ENCODE measurements at places on chromosomes 4 and X.

- DNase-seq, result no peak
These were observed 1155.5 kb upstream of the PABPC4L start for GRCh38 chr4:135357091-135357490.

GRCh38 chr4:188423039-188423438 lies 283.8 kb downstream of the TRIML1 start:
- DNase-seq, result no peak

- DNase-seq, result no peak
These were observed 54.6 kb upstream of the PARM1 start for GRCh38 chr4:74878323-74878722.

DNA sequence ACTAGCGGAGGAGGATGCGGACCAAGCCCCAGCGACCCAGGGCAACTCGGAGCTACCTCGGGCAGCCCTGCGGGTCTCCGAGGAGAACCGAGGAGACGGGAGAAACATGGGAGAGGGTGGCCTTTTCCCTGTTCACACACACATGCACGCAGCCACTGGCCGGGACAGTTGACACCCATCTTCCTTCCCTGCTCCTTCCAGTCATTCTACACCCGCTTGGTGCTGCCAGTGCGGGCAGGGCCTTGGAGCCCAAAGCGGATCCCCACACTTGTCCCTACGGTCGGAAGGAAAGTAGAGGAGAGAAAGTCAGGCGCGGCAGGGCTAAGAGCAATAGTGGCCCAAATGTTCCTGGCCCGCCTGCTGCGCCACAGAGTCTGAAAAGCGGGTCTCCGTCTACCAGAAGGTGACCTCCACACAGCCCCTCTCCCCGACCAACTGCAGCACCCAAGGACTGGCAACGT lies 1.1 kb upstream of the PPP3CA start:
- DNase-seq, result no peak

- DNase-seq, result no peak
These were observed 106.0 kb downstream of the IQCM start for GRCh38 chr4:149709640-149710039.

GRCh38 chr4:3514221-3514780 lies 17.9 kb downstream of the LRPAP1 start:
- no peak for DNase-seq

DNA sequence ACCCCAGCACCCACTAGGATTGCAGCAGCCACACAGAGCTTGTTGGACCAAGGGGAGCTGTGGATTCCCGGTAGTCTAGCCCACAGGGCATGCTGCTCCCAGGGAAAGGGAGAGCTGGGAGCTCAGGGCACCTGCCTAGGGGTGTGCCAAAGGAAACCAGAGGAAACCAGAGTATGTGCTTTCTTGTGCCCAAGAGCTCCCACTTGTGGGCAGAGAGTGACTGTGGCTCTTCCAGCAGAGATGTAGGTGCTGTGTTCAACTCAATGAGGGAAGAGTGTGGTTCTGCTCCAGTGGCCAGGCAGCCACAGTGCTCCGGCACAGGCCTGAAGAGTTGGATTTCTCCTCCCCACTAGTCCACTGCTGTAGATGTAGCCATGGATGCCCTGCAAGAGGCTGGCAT lies 1050.0 kb upstream of the INTU start:
- DNase-seq, result no peak

DNA sequence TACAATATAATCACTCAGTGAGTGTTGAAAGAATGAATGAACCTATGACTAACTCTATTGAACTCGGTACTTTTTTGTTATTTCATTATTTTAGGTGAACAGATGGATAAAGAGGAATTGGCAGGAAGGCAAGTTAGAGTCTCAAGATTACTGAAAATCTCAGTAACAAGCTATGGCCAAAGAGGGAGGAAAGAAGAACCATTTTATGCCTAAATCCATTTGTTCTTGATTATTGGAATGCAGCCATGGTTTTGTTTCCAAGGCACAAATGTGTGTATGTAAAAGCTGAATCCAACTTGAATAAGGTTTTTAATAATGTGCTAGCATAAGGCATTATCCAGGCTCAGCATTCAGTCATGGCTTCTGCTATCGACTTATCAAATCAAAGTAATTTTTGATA lies 196.4 kb downstream of the DTHD1 start:
- no peak for DNase-seq

DNA sequence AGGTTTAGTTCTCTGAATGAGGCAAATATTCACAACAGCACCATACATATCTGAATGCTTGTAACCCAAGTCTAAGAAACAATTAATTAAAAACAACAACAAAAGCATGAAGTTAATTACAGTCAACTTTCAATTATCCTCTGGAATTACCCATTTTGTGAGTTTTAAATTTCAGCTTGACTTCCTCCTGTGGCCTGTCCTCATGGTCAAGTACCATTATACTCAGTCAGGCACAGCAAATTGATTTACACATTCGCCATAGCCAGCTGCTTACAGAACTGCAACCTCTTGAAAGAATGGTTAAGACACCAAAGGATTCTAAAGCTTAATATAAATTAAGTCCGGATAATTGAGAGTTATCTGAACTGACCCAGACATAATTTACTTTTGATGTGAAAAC lies 306.5 kb downstream of the CAMK2D start:
- DNase-seq, result no peak

DNA sequence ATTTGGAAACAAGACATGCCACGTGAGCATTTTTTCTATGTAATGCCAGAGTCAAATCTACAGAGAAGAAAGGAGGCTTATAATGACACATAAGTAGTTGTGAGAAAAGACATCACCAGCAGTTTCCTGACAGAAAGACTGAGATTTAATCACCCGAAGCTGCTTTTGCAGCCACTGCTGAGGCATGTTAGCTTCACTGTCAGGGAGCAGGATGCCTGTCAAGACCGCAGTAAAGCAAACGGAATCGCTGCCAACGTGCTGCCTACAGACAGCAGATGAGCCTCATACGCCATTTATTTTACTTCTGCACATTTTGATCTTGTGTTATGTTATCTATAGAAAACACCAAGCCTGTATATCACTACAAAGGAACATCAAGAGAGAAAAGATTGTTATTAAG lies 68.7 kb upstream of the NDST3 start:
- no peak for DNase-seq

GRCh38 chr4:125529071-125529470 lies 214.3 kb downstream of the FAT4 start:
- DNase-seq, result no peak

DNA sequence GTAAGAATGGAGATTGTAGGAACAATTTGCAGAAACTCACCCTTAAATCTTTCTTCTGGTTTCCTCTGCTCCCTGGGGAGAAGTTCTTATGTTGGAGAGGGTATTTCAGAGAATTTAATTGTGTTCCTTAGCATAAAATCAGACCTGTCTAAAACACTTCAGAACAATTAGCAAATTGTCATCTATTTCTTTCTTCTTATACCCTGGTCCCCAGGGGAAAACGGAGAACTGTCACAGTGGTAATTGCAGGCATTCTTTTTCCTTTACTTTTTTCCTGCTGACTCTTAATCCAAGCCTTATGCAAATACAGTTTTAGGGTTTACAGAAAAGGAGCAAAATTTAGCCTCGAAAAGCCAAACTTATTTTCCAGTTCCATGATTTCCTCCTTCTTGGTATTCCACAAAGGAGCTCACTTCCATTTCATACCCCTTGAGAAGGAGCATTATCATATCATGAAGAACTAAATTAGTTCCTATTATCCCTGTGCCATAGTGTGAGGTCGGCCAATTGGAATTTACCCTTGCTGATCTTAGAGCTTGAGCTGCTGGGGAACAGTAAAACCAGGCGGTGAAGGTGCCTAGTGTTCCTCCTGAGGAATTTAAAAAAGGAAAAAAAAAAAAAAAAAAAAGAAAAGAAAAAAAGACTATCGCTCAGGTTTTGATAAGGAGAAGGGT lies 173.8 kb downstream of the IL15 start:
- DNase-seq, result no peak

GRCh38 chrX:1598876-1599790 lies 7.7 kb downstream of the AKAP17A start:
- DNase-seq, result no peak

- DNase-seq, result no peak
These were observed 43.4 kb downstream of the OSTC start for GRCh38 chr4:108693819-108694218.

- no peak for DNase-seq
These were observed 198.3 kb upstream of the FAT4 start for GRCh38 chr4:125116431-125116830.

DNA sequence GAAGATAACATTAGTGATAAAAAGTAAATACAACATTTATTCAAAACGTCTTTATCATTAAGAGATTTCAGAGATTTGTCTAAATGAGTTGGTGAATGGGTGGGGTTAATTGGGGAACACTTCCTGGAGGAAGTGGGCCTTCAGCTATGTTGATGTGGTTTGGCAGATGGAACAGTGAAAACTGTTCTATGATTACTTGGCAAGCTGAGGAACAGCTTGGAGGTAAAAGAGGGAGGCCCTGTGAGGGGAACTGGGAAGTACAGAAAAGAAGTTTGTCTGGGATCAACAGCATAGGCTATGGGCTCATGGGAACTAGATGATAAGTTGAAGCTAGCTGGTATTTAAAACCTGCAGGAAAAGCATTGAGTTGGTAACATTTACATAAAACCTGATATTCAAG lies 26.0 kb downstream of the OCRL start:
- no peak for DNase-seq

- DNase-seq, result peak; percentile 71
These were observed 28.4 kb downstream of the TRMT44 start for GRCh38 chr4:8468746-8469535.

GRCh38 chr4:106422766-106423165 lies 54.2 kb upstream of the GIMD1 start:
- DNase-seq, result no peak

- DNase-seq, result no peak
These were observed 10.2 kb downstream of the TEX13A start for GRCh38 chrX:105210258-105210657.

DNA sequence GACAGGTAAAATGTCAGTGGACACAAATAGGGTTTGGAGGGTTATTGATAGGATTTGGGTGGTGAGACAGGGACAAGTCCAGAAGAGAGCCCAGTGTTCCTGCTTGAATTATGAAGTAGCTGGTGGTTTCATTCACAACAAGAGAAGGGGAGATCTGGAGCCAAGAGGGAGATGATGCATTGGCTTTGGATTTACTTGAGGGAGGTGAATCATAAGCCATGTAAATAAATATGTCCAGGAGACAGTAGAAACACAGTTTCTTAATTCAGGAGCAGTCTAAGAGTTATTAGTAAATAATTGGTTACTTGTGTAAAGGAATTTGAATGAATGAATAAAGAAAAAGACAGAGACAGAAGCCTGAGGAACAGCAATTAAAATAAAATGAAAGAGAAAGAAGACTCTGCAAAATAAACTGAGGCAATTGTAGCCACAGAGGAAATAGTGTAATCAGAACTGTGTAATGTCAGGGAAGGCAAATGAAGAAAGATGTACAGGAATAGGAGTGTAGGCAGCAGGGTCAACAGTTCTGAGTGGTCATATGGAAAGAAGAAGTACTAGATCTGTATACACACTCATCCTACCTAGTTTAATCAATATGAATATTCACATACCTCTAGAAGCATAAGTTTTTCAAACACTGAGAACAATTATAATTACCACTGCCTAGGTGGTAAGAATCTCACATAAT lies 50.2 kb upstream of the CXCL8 start:
- DNase-seq, result no peak

DNA sequence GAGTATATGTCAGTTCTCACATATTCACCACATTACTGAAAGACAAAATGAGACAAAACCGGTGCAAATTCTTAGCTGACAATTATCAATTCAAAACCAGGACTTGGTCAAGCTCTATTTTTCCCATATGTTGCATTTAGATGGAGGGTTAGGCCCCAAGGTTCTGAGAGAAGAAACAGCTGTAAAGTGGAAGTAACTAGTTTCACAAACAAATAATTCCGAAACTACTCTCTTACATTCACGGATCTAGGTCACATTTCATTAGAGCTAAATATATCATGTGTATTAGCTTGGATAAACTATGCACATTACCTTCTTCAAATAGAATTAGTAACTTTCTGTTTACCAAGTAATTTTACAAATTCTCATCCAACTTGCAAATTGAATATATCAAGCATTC lies 3.7 kb upstream of the GABRA2 start:
- no peak for DNase-seq

DNA sequence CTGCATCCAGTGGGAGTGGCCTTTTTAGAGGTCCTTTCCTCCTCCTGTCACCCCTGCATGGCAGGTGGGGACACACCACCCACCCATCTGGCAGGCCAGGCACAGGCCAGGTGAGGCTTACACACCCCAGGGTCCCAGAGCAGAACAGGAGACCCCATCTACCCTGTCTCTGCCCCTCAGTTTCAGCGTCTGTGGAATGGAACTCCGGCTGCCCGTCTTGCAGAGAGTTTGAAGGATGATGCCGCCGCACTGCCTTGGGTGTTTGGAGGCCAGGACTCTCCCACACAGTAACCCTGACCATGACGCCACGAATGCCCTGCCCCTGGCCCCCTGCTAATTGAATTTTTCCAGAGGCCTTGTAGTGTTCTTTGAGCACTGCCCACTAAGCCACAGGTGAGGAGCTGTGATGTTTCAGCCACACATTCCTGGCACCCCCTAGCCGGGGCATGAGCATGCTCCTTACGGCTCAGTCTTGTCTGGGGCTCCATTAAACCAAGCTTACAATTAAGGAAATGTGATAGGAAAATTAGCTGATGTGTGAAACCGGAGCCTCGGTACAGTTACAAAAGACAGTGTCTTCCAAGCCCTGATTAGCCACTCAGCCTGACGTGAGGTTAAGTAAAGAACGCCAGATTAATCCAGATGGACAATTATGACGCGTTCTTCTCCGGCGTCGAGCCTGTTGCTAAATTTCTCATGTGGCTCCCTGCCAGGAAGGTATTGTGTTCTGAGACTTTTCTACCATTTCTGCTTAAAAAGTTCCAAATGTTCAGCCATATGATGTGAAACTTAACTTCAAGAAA lies 39.3 kb downstream of the HMX1 start:
- DNase-seq, result no peak

- DNase-seq, result no peak
These were observed 9.0 kb downstream of the JCHAIN start for GRCh38 chr4:70657326-70657725.

GRCh38 chr4:53962516-53963225 lies 101.7 kb downstream of the CHIC2 start:
- DNase-seq, result no peak

GRCh38 chrX:70434352-70434866 lies 10.2 kb upstream of the DLG3 start:
- peak; percentile 76 for DNase-seq

- no peak for DNase-seq
These were observed 7.8 kb downstream of the USP11 start for GRCh38 chrX:47240619-47241018.

GRCh38 chr4:180156684-180157083 lies 2086.5 kb upstream of the TENM3 start:
- DNase-seq, result no peak

DNA sequence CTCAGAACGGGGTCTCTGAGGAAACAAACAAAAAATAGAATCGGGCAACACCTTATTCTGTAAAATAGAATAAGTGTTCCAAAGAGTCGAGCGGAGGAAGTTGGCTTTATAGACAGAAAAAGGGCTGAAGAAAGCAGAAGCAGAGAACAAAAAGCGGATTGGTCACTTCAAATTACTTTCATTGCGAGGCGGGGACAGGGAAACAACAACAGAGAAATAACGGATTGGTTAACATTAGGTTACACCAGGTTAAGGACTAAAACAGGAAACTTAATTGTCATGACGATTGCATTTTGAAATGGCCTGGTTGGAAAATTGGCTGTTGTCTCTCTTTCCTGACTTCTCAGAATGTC lies 433 bp upstream of the COQ2 start:
- DNase-seq, result peak; percentile 38

GRCh38 chrX:43741843-43742573 lies 85.9 kb downstream of the MAOA start:
- no peak for DNase-seq

- no peak for DNase-seq
These were observed 179.9 kb downstream of the KCNIP4 start for GRCh38 chr4:21768349-21769310.

Data from activated naive CD4-positive, alpha-beta T cell treated with anti-CD3 and anti-CD28 coated beads, Interleukin-2, amount 10 ng/mL, durations not matched to agents 7 days and 5 days (primary cell).